ENCODE measurements at places on chromosomes 6 and 20. TPM values are rescaled to one million over a fixed set of nuclear protein-coding genes. Genes with fewer than 3 reads are reported as not detected.
A peak's percentile ranks its signal among the peaks of the same experiment; 100 is the strongest.

- no peak for DNase-seq
- H3K27me3 ChIP-seq, result no peaks in the 10 kb centered on the region
- no peaks in the 10 kb centered on the region for H3K36me3 ChIP-seq
- no peaks in the 10 kb centered on the region for H3K4me1 ChIP-seq
These were observed 23.3 kb upstream of the FOXA2 start for GRCh38 chr20:22607695-22608094.

DNA sequence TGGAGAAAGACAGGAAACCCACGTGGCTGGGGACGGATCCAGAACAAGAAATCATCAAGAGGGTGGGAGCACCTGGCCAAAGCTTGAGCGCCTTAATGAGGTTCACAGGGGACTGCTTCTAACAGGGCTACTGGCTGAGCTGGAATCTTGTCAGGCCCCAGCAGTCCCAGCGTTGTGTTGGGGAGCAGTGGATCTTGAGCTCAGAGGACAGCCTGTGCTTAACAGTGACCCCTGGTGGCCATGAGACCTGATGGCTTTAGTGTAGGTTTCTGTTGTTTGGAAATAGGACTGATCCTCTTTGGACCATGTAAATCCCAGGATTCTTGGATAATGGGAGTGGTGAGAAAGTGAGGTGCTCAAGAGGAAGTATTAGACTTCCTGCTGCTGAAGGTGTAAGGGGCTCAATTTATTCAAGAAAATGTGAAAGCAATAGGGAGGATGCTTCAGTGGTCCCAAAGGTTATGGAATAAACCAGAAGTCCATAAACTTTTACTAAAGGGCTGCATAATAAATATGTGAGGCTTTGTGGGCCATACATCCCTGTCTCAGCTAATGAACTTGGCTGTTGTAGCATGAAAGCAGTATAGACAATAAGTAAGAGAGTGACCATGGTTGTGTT, 216.2 kb downstream of the NFATC2 start:
- H3K4me1 ChIP-seq, result peaks cover 12% of the 10 kb centered on the region
- no peaks in the 10 kb centered on the region for H3K27me3 ChIP-seq
- no peak overlapping the region for H3K4me3 ChIP-seq
- peak; percentile 70 for DNase-seq
- peak overlapping the region; percentile 8 for H3K27ac ChIP-seq

B3GALT4 gene
- total RNA-seq, result 0.58 TPM

GRCh38 chr6:95548188-95548786, 29.0 kb upstream of the MANEA start:
- H3K27ac ChIP-seq, result no peak overlapping the region
- H3K4me3 ChIP-seq, result no peak overlapping the region
- H3K4me1 ChIP-seq, result no peaks in the 10 kb centered on the region
- DNase-seq, result no peak
- H3K36me3 ChIP-seq, result no peaks in the 10 kb centered on the region

MCHR2 gene
- not detected for total RNA-seq

SLC13A3 gene
- not detected for total RNA-seq

- H3K27ac ChIP-seq, result no peak overlapping the region
- H3K36me3 ChIP-seq, result peaks cover 52% of the 10 kb centered on the region
These were observed 3.2 kb downstream of the LEMD2 start for GRCh38 chr6:33785778-33786177.

DNA sequence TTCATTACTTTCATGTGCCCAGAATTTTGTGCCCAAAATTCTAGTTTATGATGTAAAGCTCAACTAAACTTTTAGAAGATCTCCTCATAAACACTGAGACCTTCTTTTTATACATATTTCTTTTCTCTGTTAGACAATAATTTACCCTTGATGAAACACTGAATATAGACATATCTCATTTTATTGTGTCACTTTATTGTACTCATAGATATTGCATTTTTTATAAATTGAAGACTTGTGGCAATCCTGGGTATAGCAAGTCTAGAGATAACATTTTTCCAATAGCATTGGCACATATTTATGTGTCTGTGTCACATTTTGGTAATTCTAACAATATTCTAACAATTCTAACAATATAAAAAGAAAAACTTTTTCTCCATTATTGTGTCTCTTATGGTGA, 74.9 kb upstream of the POU3F2 start:
- peaks cover 8% of the 10 kb centered on the region for H3K4me1 ChIP-seq
- H3K27ac ChIP-seq, result no peak overlapping the region
- H3K36me3 ChIP-seq, result no peaks in the 10 kb centered on the region
- DNase-seq, result no peak
- H3K27me3 ChIP-seq, result peaks cover 15% of the 10 kb centered on the region

KIAA0408 gene
- not detected for total RNA-seq

- H3K27me3 ChIP-seq, result no peaks in the 10 kb centered on the region
- no peak for DNase-seq
- H3K27ac ChIP-seq, result peak overlapping the region; percentile 49
- peaks cover 72% of the 10 kb centered on the region for H3K36me3 ChIP-seq
- H3K4me3 ChIP-seq, result peak overlapping the region; percentile 90
These were observed 2.5 kb downstream of the ADRM1 start for GRCh38 chr20:62305149-62305764.

- H3K27me3 ChIP-seq, result no peaks in the 10 kb centered on the region
- peaks cover 23% of the 10 kb centered on the region for H3K4me1 ChIP-seq
- no peak for DNase-seq
These were observed 55.0 kb upstream of the PLCB1 start for GRCh38 chr20:8077137-8077466.

DNA sequence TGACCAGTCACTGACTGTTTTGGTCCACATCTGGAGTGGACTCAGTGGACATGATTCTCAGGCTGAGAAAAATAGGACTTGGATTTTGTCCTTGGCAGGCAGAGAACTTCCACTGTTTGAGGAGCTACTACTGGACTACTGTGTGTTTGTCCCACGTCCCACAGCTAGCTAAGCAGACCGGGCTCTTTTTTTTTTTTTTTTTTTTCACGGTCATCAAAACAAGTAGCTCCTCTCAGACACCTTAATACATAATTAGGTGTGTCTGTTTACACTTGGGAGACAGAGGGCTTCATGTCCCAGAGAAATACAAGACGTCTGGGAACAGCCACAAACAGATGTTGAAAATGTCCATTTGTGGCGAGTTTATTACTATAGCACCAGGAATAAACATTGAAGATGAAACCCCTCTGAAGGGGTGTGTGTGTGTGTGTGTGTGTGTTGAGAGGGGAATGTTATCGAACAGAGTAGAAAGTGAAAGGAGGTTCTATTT, 155.0 kb upstream of the SUPT3H start:
- peaks cover 18% of the 10 kb centered on the region for H3K36me3 ChIP-seq
- H3K27me3 ChIP-seq, result no peaks in the 10 kb centered on the region
- H3K4me3 ChIP-seq, result no peak overlapping the region
- H3K4me1 ChIP-seq, result peaks cover 8% of the 10 kb centered on the region
- H3K27ac ChIP-seq, result peak overlapping the region; percentile 51
- DNase-seq, result no peak

DNA sequence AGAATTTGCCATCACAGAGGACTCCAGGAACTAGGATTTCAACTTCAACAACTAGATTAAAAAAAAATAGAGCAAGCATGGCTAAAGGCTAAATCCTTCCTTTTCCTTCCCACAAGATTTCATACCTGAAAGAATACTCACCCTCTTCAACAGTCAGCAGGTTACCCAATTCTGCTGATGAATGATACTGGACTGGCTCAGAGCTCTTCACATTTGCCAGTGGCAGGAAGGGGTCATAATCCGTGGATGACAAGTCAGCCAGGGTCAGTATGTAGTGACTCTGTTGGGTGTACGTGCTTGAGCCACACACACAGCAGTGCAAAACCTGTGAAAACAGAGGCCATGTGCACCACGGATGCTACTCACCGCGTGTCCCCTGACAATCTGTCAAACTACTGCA, 152.9 kb downstream of the INSM1 start:
- peak; percentile 67 for DNase-seq
- H3K4me3 ChIP-seq, result no peak overlapping the region
- H3K4me1 ChIP-seq, result peaks cover 19% of the 10 kb centered on the region
- peaks cover 5% of the 10 kb centered on the region for H3K36me3 ChIP-seq

RFX6 gene
- total RNA-seq, result not detected

KCNG1 gene
- 24.8 TPM for total RNA-seq

HDGFL1 gene
- total RNA-seq, result not detected

GRCh38 chr20:49268600-49269365, 9.1 kb downstream of the ZNFX1 start:
- H3K4me3 ChIP-seq, result peak overlapping the region; percentile 61
- H3K4me1 ChIP-seq, result peaks cover 34% of the 10 kb centered on the region
- no peak overlapping the region for H3K27ac ChIP-seq
- peaks cover 88% of the 10 kb centered on the region for H3K36me3 ChIP-seq
- DNase-seq, result no peak

DNA sequence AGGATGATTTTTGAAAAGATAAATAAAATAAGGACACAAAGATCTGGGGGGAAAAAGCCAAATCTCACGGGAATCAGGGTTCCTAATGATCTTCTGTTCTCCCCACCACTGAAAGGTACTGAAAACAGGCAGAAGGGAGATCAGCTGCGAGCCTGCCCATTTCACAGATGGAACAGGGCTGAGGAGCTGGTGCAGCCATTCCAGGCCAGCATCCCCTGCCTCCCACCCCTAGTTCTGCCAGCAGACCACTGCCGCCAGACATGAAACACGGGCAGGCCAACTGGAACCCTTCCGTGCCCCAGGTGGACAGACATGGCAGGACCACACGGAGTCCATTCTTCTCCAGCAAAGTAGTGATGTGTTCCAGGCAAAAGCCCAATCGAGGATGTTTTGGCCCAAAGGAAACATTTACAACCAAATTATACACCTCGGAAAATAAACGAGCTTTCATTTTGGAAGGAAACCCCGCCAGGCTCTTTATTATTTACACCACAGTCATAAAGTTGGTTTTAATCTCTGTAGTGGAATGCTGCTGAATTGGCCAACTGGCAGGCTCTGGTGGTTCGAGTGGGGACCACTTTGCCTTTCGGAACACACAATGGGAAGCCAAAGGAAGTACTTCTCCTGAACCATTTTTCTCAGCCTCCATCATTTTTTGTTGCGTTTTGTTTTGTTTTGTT, 28.2 kb downstream of the ISM1 start:
- DNase-seq, result no peak
- H3K27ac ChIP-seq, result no peak overlapping the region
- no peaks in the 10 kb centered on the region for H3K27me3 ChIP-seq
- peaks cover 13% of the 10 kb centered on the region for H3K4me1 ChIP-seq

DNA sequence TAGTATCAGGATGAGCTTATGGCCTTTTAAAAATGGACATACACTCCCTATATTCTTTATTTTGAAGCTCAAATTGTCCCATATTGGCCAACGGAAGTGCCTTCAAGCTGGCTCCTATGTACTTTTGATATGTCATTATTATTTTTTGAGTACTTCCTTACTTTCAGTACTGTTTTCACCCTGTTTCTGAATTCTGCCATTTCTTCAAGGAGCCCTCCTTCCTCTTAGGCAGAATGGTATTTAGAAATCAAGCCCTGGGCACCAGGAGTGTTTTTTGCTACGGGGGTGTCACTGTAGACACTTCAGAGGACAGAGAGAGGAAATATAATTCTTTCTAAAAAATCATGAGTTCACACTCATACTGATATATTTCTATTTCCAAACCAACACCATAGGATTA, 5.5 kb upstream of the MYLK4 start:
- H3K27me3 ChIP-seq, result no peaks in the 10 kb centered on the region
- no peak overlapping the region for H3K27ac ChIP-seq
- H3K36me3 ChIP-seq, result no peaks in the 10 kb centered on the region
- no peak overlapping the region for H3K4me3 ChIP-seq
- DNase-seq, result no peak

- peak overlapping the region; percentile 75 for H3K4me3 ChIP-seq
- H3K27me3 ChIP-seq, result no peaks in the 10 kb centered on the region
- H3K4me1 ChIP-seq, result peaks cover 17% of the 10 kb centered on the region
These were observed 33.9 kb downstream of the HLA-A start for GRCh38 chr6:29976253-29976587.

DNA sequence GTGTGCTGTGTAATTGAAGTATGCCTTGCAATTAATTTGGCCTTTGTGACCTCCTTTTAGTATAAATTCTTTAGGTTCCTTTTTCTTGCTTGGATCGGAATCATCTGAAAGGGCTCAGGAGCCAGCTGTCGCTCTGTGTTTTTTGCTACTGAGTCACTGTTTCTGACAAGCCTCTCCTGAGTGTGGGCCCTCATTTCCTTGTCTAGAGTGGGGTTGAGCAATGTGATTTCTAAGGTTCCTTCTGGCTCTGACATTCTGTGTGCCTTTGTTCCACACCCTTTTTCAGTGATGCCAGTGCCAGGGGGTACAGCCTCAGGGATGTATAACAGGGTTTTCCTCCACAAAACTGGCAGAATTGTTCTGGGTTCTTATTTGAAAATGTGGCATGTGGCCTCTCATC, 26.5 kb downstream of the DAAM2 start:
- H3K27me3 ChIP-seq, result no peaks in the 10 kb centered on the region
- H3K4me3 ChIP-seq, result no peak overlapping the region
- no peaks in the 10 kb centered on the region for H3K4me1 ChIP-seq

ELOVL4 gene
- 6.2 TPM for total RNA-seq

DNA sequence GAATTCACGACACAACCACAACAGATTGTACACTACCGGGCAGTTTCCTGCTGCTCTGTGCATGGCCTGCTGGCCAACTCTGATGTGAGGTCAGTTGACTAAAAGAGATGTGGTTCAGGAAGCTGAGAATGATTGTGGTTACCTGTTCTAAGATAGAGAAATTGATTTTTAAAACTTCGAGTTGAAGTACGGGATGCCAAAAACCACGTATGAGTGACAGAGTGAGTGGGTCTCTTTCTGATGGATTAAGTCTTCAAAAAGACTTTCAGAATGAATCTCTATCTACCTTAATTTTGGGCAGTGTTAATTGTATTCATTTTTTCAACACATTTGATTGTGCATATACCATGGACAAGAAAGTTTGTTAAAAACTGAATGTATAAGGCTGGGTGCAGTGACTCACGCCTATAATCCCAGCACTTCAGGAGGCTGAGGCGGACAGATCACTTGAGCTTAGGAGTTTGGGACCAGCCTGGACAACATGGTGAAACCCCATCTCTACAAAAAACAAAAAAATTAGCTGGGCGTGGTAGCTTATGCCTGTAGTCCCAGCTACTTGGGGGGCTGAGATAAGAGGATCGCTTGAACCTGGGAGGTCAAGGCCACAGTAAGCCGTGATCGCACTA, 121.2 kb downstream of the SGK1 start:
- no peaks in the 10 kb centered on the region for H3K4me1 ChIP-seq
- H3K27me3 ChIP-seq, result no peaks in the 10 kb centered on the region
- H3K36me3 ChIP-seq, result no peaks in the 10 kb centered on the region
- H3K4me3 ChIP-seq, result no peak overlapping the region

NOTCH4 gene
- total RNA-seq, result not detected

DNA sequence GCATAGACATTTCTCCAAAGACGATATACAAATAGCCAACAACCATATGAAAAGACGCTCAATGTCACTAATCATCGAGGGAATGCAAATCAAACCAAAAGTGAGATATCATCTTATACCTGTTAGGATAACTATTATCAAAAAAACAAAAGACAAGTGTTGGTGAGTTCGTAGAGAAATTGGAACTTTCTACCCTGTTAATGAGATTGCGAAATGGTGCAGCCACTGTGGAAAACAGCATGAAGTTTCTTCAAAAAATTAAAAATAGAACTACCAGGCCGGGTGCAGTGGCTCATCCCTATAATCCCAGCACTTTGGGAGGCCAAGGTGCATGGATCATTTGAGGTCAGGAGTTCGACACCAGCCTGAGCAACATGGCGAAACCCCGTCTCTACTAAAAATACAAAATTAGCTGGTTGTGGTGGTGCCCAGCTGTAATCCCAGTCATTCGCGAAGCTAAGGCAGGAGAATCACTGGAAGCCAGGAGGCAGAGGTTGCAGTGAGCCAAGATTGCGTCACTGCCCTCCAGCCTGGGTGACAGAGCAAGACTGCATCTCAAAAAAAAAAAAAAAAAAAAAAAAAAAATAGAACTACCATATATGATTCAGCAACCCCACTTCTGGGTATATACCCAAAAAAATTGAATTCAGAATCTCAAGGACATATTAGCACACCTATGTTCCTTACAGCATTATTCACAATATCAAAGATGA, 170.0 kb upstream of the ZNF184 start:
- H3K36me3 ChIP-seq, result no peaks in the 10 kb centered on the region
- H3K4me1 ChIP-seq, result no peaks in the 10 kb centered on the region
- no peak overlapping the region for H3K4me3 ChIP-seq

BPIFB4 gene
- total RNA-seq, result not detected

ANKRD6 gene
- 1.0 TPM for total RNA-seq

Measured in MCF 10A (cell line).